Activated naive CD8-positive, alpha-beta T cell treated with anti-CD3 and anti-CD28 coated beads, Interleukin-2, amount 50 U/mL, for 16 hours (primary cell): ENCODE measurements at places on chromosomes 6 and 20.

DNA sequence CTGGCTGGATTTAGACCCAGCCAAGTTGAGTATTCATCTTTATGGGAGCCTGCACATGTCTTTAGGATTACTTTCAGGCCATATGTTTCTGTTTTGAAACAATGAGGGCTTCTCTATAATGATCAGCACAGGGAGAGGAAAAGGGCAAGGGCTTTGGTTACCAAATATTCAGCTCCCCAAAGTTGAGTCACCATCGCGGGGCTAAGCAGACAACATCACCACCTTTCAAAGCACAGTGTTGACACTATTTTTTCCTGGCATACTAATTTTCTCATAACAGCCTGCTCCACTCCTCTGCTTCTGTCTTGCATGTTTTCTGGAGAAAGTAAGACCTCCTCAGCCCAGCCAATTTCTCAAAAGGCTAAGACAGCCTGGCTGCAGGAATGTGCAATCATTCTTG lies 4.9 kb downstream of the SCML4 start:
- no peak for DNase-seq

- DNase-seq, result no peak
Observed at GRCh38 chr6:44367681-44368080, 19.8 kb upstream of the CDC5L start.

DNA sequence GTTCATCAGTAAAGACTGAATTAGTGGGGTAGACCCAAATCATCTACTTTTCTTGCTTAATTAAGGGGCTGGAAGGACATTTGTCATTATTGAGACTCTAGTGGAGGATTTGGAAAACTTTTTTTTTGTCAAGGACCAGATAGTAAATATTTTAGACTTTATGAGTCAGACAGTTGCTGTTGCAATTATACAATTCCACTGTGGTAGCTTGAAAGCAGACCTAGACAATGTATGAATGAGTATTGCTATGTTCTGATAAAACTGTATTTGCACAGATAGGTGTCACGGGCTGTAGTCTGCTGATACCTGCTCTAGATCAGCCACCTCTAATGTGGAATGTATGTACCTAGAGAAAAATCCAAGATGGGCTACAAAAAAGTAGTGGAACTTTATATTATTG lies 175.0 kb downstream of the CARMIL1 start:
- no peak for DNase-seq

GRCh38 chr6:114119056-114119455 lies 148.1 kb upstream of the HDAC2 start:
- no peak for DNase-seq

- DNase-seq, result no peak
Observed at GRCh38 chr20:32681175-32682084, 7.7 kb upstream of the C20orf203 start.

DNA sequence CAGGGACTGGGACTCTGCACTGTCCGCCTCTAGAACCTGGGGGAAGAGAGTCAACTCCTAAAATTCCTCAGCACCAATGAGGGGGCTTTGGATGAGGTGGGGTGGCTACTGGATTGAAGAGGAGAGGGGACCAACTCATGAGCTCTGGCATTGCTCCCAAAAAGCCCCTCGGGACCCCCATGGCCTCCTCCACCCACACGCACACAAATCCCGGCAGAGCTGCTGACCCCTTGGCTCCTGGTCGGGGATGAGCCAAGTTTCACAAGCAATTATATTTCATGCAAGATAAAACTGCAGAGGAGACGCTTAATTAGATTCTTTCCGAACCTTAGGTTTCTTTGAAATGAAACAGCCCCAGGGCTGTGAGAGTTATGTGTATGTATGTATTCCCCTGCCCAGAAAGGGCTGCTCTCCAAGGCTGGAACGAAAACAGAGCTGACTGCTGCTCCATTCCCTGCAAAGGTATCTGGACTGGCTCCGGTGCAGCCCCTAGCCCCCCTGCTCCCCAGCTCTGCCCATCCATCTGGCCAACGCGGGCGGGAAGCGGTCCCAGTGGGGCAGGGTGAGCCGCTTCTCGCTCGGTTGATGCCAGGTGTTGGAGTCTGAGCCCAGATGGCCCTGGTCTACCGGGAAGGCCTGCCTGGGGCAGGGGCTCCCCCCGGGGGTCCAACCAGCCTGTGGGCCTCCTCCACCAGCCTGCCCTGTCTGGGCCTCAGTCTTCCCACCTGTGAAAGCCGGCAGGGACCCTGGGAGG lies 46.8 kb upstream of the STX16 start:
- no peak for DNase-seq
